ENCODE measurements at places on chromosomes 1 and 21. TPM values are rescaled to one million over a fixed set of nuclear protein-coding genes. Genes with fewer than 3 reads are reported as not detected.

DNA sequence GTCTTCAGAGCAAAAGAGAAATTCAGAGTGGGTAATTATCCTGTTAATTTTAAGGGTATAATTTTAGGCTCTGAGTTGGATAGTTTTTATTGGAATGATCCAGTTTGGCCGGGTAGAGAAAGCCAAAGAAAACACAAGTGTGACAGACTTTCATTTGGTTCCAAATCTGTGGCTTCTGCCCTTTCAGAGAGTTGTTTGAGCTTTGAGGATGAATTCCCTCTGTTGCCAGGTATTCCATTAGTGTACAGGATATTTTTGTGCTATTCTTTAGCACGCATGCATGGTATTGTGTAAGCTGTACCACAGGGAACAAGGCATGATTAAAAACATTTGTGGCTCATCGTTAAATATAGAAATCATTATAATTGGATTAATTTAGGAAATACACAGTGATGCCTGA, 384.4 kb downstream of the ADGRL2 start:
- no peak for DNase-seq

C1orf141 gene
- total RNA-seq: not detected

DNA sequence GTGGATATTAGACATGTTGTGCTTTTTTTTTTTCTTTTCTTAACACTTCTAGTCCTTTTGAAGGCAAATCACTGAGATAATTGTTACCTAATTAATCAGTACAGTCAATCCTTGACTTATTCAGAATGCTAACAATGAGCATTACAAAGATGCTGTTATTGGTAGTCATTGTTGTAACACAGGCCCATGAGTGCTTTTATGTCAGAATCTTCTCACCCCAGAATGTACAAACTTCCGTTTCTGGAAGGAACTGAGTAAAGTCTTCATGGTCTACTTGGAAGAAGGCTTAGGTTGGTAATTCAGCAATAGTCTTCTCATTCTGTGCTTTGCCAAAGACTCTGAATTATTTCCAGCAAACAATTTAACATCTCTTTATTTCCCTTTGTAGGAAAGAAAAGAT, 3.1 kb downstream of the KCNK1 start:
- no peak for DNase-seq

DNA sequence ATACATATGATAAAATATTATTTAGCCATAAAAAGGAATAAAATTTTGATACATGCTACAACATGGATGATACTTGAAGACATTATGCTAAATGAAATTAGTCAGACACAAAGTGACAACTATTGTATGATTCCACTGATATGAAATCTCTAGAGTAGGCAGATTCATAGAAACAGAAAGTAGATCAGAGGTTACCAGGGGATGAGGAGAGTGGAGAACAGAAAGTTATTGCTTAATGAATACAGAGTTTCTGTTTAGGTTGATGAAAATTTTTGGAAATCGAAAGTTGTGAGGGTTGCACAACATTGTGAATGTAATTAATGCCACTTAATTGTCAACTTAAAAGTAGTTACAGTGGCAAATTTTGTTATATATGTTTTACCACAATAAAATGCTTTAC, 315.7 kb upstream of the USP25 start:
- DNase-seq: no peak

PDZK1IP1 gene
- not detected for total RNA-seq

GRCh38 chr1:207659545-207660153, 14.7 kb downstream of the CR1L start:
- no peak for DNase-seq

GRCh38 chr1:208520438-208521099, 276.4 kb upstream of the PLXNA2 start:
- DNase-seq: no peak

- DNase-seq: no peak
Observed at GRCh38 chr1:30143517-30143916, 579.9 kb downstream of the MATN1 start.

- no peak for DNase-seq
Observed at GRCh38 chr1:36650200-36651065, 167.7 kb upstream of the CSF3R start.

GRCh38 chr1:170460001-170460400, 72.0 kb upstream of the GORAB start:
- no peak for DNase-seq

DNA sequence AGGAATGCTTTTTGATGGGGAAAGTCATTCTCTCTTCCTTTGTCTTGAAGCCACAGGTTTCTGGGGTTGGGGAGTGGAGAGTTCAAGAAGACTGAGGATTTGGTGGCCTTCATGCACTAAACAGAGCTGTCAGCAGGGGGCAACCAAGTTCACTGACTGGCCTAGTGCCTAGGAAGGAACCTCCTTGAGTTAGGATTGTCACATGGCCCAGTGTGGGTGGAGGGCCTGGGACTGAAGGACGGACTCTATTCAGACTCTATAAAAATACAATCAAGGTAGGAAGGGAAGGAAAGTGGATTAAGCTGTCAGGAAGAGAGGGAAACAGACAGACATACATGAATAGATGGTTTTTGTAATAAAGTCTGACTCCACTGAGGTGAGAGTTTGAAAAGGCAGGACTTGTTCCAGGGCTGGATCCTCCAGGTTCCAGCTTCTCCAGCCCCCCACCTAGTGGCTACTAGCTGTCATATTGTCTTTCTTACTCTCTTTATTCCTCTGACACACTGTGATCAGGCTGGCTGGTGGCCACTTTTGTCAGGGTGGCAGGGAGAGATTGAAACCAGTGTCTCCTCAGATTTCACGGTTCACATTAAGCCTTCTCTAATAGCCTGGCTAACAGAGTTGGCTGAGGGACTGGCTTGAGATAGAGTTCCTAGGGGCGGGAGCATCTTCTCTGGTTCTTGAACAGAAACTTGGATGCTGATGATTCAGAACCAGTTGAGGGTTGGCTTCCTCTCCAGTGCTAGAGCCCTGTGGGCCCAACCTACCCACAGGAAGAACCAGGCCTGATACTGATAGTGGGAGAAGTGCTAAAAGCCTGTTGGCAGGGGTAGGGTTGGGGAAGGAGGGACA, 4.1 kb upstream of the SH3BGRL3 start:
- peak; percentile 91 for DNase-seq

DNA sequence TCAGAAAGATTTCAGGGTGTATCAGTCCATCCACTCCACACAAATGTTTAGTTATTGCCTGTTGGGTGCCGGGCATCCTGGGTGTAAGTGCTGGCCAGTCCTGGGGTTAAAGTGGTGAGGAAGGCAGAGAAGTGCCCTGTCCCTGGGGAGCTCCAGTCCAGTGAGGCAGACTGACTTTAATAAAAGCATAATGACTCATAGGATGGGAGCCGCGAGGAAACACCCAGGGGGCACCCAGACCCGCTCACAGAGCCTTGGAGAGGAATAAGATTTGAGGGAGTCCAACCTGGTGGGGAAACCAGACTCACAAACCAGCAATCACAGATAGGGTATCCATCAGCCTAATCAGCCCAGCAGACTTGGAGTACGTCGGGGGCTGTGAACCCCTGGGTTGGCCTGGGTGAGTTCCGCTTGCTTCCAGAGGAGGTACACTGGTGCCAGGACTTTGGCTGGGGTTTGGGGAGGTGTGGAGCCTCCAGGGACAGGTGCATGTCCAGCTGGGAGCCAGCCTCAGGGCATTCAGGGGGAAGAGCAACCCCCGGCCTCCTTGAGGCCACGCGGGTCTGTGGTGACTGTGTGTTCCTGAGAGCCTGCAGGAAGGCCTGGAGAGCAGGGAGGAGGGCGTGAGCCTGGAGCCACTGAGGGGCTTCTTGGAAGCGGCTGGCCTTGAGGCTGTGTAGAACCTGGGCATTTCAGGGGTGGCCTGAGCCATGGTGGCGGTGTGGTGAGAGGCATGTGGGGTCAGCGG, 3.7 kb downstream of the PEAR1 start:
- no peak for DNase-seq

DNA sequence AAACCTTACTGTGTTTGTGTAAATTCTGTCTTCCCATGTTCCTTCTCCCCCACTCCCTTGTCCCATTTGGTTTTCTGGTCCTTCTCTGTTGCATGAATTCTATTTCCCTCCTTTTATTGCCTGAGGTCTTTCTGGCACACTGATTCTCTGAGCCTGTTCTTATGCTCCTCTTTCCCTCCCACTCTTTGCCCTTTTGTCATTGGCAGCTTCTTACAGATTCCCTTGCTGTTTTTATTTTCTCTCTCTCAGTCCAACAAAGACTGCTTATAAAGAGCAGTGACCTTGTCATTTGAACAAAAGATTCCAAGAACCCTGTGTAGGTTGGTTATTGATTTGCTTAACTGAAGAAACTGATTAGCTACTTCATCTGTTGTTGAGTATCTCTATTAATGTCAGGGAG, 49.7 kb downstream of the GPR52 start:
- DNase-seq: no peak

- DNase-seq: no peak
Observed at GRCh38 chr1:86429835-86430234, 5.9 kb downstream of the CLCA2 start.

GRCh38 chr1:109719337-109719837, 7.3 kb downstream of the GSTM5 start:
- no peak for DNase-seq

BTG2 gene
- total RNA-seq: 54.2 TPM

GRCh38 chr1:3174487-3175247, 105.7 kb downstream of the PRDM16 start:
- DNase-seq: no peak

GBP2 gene
- 9.5 TPM for total RNA-seq

DNA sequence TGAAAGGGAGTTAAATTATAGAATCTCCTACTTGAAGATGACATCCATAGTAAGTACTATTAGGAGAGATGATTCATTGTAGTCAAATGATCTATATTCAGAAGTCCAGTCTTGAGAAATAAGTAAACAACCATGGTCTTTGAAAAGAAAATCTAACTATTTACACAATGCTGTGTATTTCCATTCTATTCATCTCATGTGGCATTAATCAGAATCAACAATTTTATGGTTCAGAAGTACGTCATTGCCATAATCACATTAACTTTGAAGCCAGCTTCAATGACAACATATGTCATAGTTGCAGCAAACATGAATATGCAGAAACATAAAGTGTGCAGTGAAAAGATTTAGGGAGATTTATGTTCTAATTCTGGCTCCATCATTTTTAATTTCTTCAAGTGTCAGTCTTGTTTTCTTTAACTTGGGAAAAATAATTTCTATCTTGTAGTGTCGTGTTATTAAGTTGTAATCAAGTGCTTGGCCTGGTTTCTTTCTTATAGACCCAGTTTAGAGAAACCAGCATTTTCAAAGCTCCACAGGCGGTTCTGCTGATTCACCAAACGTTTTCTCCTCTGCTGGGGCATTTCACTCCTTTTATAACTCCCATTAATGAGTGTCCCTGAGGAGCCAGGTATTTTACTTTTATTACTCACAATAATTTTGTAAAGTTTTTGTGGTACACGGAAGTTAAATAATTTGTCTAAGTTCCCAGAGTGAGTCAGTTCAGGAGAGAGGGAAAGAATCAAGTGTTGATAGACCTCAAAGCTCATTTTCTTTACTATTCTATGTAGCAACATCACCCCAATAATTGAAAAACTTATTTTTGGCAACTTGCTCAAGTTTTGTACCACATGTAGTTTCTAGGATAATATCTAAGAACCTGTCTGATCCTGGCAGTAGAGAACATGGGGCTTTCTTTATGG, 35.9 kb upstream of the PTGS2 start:
- DNase-seq: no peak

IRF6 gene
- total RNA-seq: 34.0 TPM

- no peak for DNase-seq
Observed at GRCh38 chr21:38380481-38381137, 117.7 kb downstream of the ERG start.

DNA sequence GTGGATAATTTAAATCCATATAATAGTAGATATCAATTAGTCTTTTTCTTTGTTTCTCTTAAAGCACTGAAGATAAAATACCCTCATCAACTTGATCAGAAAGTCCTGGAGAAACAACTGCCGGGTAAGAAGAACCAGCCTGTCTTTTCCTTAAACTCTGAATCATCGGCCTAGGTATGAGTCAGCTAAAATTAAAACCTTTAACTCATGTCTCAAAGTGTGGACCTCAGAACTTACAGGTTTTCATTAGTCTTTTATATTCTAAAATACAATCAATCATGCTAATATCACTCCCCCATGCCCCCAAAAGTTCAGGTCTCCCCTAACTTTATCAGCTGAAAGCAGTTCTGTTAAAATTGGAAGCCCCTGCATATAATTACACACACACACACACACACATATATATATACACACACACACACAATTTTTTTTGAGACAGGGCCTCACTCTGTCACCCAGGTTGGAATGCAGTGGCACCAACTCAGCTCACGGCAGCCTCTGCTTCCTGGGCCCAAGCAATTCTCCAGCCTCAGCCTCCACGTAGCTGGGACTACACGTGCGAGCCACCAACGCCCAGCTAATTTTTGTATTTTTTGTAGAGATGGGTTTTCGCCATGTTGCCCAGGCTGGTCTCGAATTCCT, 61.3 kb downstream of the B3GALNT2 start:
- DNase-seq: no peak

GRCh38 chr1:56710646-56711045, 65.5 kb downstream of the PRKAA2 start:
- DNase-seq: no peak

- DNase-seq: peak; percentile 35
Observed at GRCh38 chr1:30601316-30602085, 121.9 kb downstream of the MATN1 start.

DNA sequence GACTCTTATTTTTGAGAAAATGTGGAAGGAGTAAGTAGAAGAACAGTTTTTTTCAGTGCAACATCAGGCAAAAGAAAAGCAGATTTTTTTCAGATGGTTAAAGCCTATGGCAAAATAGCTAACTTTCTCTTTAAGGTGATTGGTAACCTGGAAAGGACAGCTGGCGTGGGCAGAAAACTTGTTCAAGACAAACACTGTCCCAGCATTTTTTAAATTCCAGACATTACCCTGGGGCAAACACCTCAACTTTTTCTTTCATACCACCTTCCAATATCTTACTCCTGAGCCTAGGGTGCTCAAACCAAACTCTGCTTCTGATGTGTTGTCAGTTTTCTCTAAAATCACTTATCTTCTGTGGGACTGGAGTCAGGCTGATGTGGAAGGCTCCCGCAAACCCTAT, 2.7 kb upstream of the LEPR start:
- DNase-seq: no peak

DNA sequence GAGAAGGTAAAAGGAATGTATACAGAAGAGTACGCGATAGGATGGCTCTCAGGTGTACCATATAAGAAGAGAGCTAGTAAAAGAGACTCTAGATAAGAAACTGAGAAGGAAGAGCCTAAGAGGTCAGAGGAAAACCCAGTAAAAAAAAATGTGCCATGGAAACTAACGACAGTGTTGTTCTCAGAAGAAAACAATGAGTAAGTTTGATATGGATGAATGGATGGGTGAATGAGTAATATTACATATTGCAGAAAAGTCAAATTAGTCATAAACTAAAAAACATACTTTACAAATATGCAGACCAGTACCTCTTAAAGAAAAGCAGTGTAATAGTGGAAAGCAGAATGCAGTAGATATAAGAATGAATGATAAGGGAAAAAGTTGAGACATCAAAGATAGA, 316.2 kb downstream of the HMCN1 start:
- DNase-seq: no peak
